ENCODE measurements at places on chromosomes 6 and 20. TPM values are rescaled to one million over a fixed set of nuclear protein-coding genes. Genes with fewer than 3 reads are reported as not detected.
A peak's percentile ranks its signal among the peaks of the same experiment; 100 is the strongest.

Gene MLIP
- polyA plus RNA-seq, result 43.9 TPM

DNA sequence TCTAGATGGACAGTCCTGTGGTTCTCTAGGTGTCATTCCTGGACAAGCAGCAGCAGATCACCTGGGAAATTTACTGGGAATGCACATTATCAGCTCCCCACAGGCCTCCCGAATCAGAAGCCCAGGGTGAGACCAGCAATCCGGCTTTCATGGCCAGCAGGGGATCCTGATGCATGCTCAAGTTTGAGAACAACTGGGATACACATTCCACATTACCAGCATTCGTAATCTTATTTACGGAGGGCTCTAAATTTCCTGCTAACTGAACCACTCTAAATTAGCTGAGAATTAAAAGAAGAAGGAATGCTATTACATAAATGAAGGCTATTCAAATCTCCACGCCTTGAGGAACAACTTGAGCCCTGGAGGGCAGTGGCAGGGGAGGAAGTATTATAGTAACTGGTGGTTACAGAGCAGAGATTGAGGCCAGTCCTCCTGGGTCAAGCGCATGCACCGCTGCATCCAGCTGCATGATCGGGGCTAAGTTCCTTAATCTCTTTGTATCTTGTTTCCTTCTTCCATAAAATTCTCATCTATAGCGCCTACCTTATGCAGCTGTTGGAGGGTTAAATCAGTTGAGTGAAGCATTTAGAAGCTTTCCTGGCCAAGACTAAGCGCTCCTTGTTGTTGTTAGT, 403.7 kb downstream of the CDH26 start:
- H3K27ac ChIP-seq, result peak overlapping the region; percentile 51
- peaks cover 17% of the 10 kb centered on the region for H3K4me1 ChIP-seq
- no peaks in the 10 kb centered on the region for H3K27me3 ChIP-seq

Gene NKX2-4
- polyA plus RNA-seq, result not detected

Gene BPIFA1
- not detected for polyA plus RNA-seq

DNA sequence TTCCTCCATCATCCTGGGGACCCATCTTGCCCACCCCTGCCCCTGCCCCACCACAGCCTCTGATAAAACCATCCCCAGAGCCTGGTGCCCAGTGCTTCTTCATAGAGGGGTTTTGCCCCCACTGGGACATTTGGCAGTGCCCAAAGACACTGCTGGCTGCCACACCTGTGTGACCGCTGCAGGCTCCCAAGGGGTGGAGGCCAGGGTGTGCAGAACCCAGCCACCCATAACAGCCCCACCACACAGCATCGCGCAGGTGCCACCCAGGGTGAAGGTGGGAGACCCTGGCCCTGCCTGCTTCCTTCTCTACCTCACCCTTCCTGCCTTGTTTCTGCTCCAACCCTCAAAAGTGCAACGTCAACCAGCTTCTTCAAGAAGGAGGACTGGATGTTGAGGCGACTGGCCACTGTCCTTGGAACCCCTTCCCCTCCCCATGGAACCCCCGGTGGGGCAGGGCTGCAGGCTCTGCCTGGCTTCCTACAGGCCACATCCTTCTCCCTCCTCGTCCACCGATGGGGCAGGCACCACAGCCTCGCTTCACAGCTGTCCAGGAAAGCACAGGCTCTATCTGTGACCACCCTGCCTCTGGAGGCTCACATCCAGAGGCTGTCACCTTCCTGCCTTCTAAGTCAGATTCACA, 79.2 kb upstream of the MPC1 start:
- H3K27ac ChIP-seq, result no peak overlapping the region
- H3K36me3 ChIP-seq, result peaks cover 15% of the 10 kb centered on the region
- H3K27me3 ChIP-seq, result no peaks in the 10 kb centered on the region
- no peak for DNase-seq
- H3K4me3 ChIP-seq, result no peak overlapping the region
- H3K4me1 ChIP-seq, result peaks cover 14% of the 10 kb centered on the region

DNA sequence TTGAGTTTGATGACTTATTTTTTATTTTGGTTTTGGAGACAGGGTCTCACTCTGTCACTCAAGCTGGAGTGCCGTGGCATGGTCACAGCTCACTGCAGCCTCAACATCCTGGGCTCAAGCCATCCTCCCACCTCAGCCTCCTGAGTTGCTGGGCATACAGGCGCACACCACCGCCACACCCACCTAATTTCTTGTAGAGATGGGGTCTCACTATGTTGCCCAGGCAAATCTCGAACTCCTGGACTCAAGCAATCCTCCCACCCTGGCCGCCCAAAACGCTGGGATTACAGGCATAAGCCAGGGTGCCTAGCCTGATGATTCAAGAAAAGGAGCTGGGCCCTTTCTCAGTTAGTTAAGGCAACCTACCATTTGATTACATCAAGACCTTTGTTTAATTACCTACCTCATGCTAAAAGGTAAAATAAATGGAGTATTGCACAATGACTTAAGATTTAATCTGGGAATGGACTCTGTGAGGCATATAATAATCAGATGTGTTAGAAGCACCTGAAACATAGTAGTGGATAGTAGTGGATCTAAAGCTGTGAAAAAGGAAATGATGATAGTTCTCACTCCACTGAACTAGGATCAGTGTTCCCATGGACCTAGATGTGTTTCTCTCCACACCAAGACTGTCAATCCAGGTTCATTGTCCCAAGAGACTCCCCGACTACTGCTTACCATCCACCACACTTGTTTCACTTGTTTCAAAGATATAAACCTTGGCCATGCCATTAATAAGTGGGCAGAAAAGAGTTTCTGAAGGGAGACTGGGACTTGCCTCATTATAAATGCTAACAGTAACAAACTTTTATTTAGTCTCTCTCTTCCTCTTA, 2.1 kb downstream of the TNFRSF21 start:
- H3K36me3 ChIP-seq, result peaks cover 2% of the 10 kb centered on the region
- H3K27me3 ChIP-seq, result peaks cover 6% of the 10 kb centered on the region
- DNase-seq, result no peak
- H3K4me3 ChIP-seq, result peak overlapping the region; percentile 60
- peaks cover 11% of the 10 kb centered on the region for H3K4me1 ChIP-seq
- no peak overlapping the region for H3K27ac ChIP-seq

DNA sequence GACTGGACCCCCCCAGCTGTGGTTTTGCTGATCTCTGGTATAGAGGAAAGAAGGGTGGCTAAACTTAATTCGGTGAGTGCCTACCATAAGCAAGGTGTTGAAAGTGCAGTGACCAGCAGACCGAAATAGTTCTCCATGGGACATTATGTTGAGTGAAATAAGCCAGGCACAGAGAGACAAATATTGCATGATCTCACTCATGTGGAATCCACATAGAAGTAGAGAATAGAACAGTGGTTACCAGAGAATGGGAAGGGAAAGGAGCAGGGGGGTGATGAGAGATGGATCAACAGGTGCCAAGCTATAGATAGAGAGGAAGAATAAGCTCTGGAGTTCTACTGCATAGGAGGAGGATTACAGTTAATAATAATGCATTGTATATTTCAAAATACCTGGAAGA, 9.7 kb upstream of the GCNT2 start:
- no peaks in the 10 kb centered on the region for H3K27me3 ChIP-seq
- peak; percentile 28 for DNase-seq
- H3K27ac ChIP-seq, result no peak overlapping the region

Gene SLCO4A1
- 0.73 TPM for polyA plus RNA-seq

- DNase-seq, result no peak
- no peak overlapping the region for H3K4me3 ChIP-seq
- no peaks in the 10 kb centered on the region for H3K36me3 ChIP-seq
Observed at GRCh38 chr6:94736236-94736635, 841.1 kb upstream of the MANEA start.

All from muscle of leg (tissue), 16 donors.